ENCODE measurements at places on chromosomes 1 and 21. TPM values are rescaled to one million over a fixed set of nuclear protein-coding genes. Genes with fewer than 3 reads are reported as not detected.

DNA sequence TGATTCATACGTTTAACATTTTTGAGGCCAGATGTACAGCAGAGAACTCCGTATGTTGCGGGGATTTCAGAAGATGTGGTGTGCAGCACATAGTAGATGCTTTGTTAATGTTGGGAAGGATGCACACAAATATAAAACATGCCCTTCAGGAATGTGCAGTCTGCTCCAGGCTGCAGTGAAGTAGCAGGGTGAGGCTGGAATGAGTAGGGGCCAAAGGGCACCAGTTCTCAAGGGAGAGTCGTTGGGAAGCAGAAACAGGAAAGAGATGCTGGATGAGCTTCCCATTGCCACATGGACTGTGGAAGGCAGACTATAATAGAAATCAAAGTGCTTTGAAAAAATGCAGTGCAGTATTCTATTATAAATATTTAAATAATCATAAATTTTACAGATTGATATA lies 126.9 kb downstream of the NOS1AP start:
- no peak for DNase-seq
- no peaks in the 10 kb centered on the region for H3K4me1 ChIP-seq
- no peak overlapping the region for H3K4me3 ChIP-seq
- no peaks in the 10 kb centered on the region for H3K27me3 ChIP-seq
- H3K27ac ChIP-seq = no peak overlapping the region

- H3K27me3 ChIP-seq = no peaks in the 10 kb centered on the region
- no peaks in the 10 kb centered on the region for H3K36me3 ChIP-seq
- H3K4me3 ChIP-seq = no peak overlapping the region
- H3K4me1 ChIP-seq = no peaks in the 10 kb centered on the region
Measured at GRCh38 chr1:1199961-1200875, 6.2 kb downstream of the TNFRSF18 start.

NBPF6 gene
- total RNA-seq = not detected

AK5 gene
- not detected for total RNA-seq

- no peaks in the 10 kb centered on the region for H3K4me1 ChIP-seq
- no peak overlapping the region for H3K4me3 ChIP-seq
- no peak for DNase-seq
- no peak overlapping the region for H3K27ac ChIP-seq
- no peaks in the 10 kb centered on the region for H3K27me3 ChIP-seq
Measured at GRCh38 chr1:62230718-62231117, 36.1 kb downstream of the L1TD1 start.

- H3K36me3 ChIP-seq = no peaks in the 10 kb centered on the region
- H3K27me3 ChIP-seq = no peaks in the 10 kb centered on the region
- DNase-seq = no peak
- no peaks in the 10 kb centered on the region for H3K4me1 ChIP-seq
Measured at GRCh38 chr1:30466610-30467009, 256.8 kb downstream of the MATN1 start.

DNA sequence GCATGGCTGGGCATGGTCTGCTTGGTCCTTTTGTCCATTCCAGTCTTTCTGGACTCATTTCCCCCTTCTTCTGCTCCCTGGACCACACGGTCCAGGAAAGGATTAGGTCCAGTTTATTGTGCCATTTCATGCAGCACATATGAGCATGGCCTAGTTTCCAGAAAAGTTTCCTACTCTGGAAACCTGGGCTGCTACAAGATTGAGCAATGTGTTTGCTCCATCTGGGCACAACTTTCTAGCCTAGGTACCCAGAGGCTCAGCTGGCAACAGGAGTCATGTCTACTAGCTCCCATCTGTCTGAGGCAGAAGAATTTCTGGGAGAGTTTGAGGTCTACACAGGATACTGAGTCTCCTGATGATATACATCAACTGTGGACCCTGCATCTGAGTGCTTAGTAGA lies 14.8 kb downstream of the FMOD start:
- no peak overlapping the region for H3K4me3 ChIP-seq
- H3K4me1 ChIP-seq = peaks cover 19% of the 10 kb centered on the region
- no peak for DNase-seq
- no peak overlapping the region for H3K27ac ChIP-seq
- H3K27me3 ChIP-seq = no peaks in the 10 kb centered on the region
- no peaks in the 10 kb centered on the region for H3K36me3 ChIP-seq

- no peaks in the 10 kb centered on the region for H3K4me1 ChIP-seq
- H3K36me3 ChIP-seq = no peaks in the 10 kb centered on the region
- DNase-seq = no peak
- no peak overlapping the region for H3K27ac ChIP-seq
- H3K27me3 ChIP-seq = no peaks in the 10 kb centered on the region
Measured at GRCh38 chr1:159700312-159700711, 14.1 kb downstream of the CRP start.

DDX20 gene
- total RNA-seq = 33.3 TPM

DNA sequence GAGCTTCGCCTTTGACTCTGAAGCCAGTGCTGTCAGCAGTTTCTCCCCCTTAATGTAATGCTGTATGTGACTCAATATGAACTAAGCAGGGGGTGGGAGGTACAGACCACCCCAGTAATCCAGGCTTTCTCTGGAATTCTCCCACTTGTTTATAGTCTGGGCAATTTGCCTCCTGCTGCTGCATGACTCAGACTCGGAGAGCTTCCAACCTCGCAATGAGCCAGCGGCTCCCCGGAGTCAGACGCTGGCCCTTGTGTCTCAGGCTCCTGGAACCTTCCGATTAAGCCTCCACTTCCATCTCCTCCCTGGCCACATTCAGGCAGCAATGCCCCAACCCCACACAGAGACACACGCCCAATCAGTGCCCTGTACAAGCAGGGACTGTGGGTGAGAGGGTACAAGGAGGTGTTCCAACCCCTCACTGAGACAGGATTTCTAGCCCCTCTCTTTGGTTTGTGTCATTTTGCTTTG lies 471.7 kb upstream of the VAMP3 start:
- no peak overlapping the region for H3K4me3 ChIP-seq
- no peaks in the 10 kb centered on the region for H3K27me3 ChIP-seq
- no peak overlapping the region for H3K27ac ChIP-seq
- H3K4me1 ChIP-seq = peaks cover 35% of the 10 kb centered on the region

DNA sequence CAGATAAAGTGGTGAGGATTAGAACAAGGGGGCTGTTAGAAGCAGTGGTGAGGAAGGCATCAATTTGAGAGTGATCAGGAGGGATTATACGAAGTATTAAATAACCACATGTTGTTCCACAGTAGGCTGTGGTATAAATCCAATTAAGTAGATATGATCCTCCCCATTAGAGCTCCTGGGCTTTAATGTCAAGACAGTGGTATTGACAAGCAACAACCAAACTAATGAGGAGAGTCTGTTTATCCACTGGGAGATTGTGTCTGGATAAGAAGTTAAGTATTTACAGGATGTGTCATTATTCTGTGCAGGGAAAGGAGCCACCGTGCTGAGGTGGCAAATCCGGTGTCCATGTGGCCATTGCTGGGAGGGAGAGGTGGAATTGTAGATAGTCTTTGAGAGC lies 5.8 kb downstream of the ACTN2 start:
- H3K4me3 ChIP-seq = no peak overlapping the region
- H3K4me1 ChIP-seq = no peaks in the 10 kb centered on the region
- H3K27me3 ChIP-seq = no peaks in the 10 kb centered on the region
- no peak overlapping the region for H3K27ac ChIP-seq
- no peaks in the 10 kb centered on the region for H3K36me3 ChIP-seq

IL12RB2 gene
- total RNA-seq = not detected

- no peaks in the 10 kb centered on the region for H3K27me3 ChIP-seq
- no peaks in the 10 kb centered on the region for H3K36me3 ChIP-seq
- no peak overlapping the region for H3K27ac ChIP-seq
- no peaks in the 10 kb centered on the region for H3K4me1 ChIP-seq
- H3K4me3 ChIP-seq = no peak overlapping the region
Measured at GRCh38 chr21:35484032-35484431, 434.9 kb upstream of the RUNX1 start.

ASPM gene
- 53.4 TPM for total RNA-seq

DNA sequence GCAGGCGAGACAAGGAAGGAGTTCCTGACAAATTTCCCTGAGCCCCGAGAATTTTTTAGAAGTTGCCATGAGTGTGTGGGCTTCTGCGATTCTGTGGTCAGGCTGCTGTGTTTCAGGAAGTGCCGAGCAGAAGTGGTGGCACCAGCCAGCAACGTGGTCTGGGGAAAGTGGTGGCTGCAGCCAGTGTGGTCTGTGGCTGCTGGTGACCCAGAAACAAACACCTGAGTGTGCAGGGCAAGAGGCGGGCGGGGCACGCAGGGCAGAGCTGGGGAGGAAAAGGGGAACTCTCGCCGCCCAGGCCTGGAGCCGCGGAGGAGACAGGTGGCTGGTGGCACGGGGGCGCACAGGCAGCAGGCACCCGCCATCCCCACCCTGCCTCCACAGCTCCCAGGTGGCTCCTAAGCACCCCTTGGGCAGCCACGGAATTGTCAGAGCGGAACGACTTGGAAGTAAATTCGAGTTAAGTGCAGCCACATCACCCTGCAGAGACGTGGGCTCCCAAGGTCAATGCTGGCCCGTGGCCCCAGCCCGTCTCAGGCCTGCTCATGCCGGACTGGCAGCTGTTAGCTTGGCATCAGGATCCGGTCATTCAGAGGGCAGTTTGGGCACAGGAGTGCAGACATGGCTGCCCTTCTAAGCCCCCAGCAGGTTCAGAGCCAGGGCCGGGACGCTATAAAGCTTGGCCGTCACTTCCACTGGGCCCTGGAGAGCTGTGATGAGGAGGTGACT lies 25.1 kb downstream of the PRDM16 start:
- H3K4me1 ChIP-seq = no peaks in the 10 kb centered on the region
- no peak overlapping the region for H3K27ac ChIP-seq
- no peaks in the 10 kb centered on the region for H3K36me3 ChIP-seq
- H3K27me3 ChIP-seq = no peaks in the 10 kb centered on the region
- no peak overlapping the region for H3K4me3 ChIP-seq

- H3K27ac ChIP-seq = no peak overlapping the region
- DNase-seq = no peak
- H3K27me3 ChIP-seq = no peaks in the 10 kb centered on the region
- no peaks in the 10 kb centered on the region for H3K36me3 ChIP-seq
- H3K4me1 ChIP-seq = no peaks in the 10 kb centered on the region
Measured at GRCh38 chr21:45366931-45367401, 38.0 kb upstream of the COL18A1 start.

AMIGO1 gene
- total RNA-seq = 1.1 TPM

GRCh38 chr1:214515544-214516433 lies 35.6 kb downstream of the PTPN14 start:
- peaks cover 24% of the 10 kb centered on the region for H3K4me1 ChIP-seq
- no peaks in the 10 kb centered on the region for H3K36me3 ChIP-seq
- no peak for DNase-seq
- H3K27me3 ChIP-seq = no peaks in the 10 kb centered on the region
- no peak overlapping the region for H3K4me3 ChIP-seq

MMEL1 gene
- total RNA-seq = not detected

DNA sequence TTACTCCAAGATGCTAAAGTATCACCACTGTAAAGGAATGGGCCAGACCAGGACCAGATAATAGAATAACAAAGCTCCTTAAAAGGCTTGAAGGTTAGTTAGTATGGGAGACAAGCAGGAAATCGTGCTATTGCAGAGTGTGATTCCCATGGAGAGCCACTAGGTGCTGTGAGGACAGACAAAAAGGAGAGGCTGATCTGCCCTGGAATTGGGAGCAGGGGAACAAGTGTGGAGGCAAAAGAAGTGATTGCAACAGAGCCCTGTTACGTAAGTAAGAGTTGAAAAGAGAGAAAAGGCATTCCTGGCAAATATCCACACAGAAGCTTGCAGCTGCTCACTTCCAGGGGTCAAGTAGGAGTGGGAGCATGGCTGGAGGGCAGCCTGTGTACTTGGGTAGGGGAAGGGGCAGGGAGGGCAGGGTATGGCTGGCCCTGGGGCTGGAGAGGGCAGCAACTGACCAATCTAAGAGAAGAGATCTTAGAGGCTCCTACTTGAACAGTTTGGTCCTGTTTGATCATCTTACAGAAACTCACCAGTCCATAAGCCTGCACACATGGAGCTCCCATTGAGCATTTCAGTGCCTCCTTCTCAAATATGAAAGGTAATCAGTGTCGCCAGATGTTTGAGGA lies 207.7 kb upstream of the GJB5 start:
- H3K27ac ChIP-seq = no peak overlapping the region
- H3K4me1 ChIP-seq = no peaks in the 10 kb centered on the region
- no peaks in the 10 kb centered on the region for H3K36me3 ChIP-seq
- peak; percentile 45 for DNase-seq
- no peaks in the 10 kb centered on the region for H3K27me3 ChIP-seq

NBPF4 gene
- not detected for total RNA-seq

CZIB gene
- total RNA-seq = 72.7 TPM

DNA sequence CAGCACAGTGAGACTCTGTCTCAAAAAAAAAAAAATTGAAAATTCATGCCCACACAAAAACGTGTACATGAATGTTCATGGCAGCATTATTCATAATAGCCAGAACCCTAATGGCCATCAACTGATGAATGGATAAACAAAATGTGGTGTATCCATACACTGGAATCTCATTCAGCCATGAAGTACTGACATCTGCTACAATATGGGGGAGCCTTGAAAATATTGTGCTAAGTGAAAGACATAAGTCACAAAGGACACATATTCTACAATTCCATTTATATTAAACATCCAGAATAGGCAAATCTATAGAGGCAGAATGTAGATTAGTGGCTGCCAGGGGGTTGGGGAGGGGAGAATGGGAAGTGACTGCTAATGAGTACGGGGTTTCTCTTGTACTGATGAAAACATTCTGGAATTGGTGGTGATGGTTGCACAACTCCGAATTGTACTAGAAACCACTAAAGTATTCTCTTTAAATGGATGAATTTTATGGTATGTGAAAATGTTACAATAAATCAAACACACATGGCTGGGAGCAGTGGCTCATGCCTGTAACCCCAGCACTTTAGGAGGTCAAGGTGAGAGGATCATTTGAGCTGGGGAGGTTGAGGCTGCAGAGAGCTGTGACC lies 33.0 kb upstream of the KCNN3 start:
- H3K27me3 ChIP-seq = no peaks in the 10 kb centered on the region
- DNase-seq = no peak
- no peak overlapping the region for H3K27ac ChIP-seq
- no peak overlapping the region for H3K4me3 ChIP-seq
- H3K36me3 ChIP-seq = no peaks in the 10 kb centered on the region
- H3K4me1 ChIP-seq = no peaks in the 10 kb centered on the region

GUCA2A gene
- total RNA-seq = not detected

UTS2 gene
- total RNA-seq = not detected

EPS8L3 gene
- total RNA-seq = not detected

DNA sequence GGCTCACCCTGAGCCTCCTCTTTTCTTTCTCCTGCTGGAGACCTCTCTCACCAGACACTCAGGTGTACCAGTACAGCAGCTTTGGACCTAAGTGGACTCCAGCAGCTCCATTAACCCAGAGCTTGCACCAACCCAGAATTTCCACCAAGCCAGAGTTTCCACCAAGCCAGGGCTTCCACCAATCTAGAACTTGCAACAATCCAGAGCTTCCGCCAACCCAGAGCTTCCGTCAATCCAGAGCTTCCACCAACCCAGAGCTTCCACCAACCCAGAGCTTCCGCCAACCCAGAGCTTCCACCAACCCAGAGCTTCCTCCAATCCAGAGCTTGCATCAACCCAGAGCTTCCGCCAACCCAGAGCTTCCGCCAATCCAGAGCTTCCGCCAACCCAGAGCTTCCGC lies 23.2 kb downstream of the CRYAA start:
- no peak overlapping the region for H3K4me3 ChIP-seq
- H3K27ac ChIP-seq = no peak overlapping the region
- H3K27me3 ChIP-seq = no peaks in the 10 kb centered on the region
- DNase-seq = no peak
- no peaks in the 10 kb centered on the region for H3K36me3 ChIP-seq
- H3K4me1 ChIP-seq = peaks cover 63% of the 10 kb centered on the region

Measured in Karpas-422 (cell line).